ENCODE measurements at places on chromosomes 6 and 20.

- no peak for DNase-seq
Observed at GRCh38 chr20:62588458-62589149, 53.7 kb upstream of the SLCO4A1 start.

DNA sequence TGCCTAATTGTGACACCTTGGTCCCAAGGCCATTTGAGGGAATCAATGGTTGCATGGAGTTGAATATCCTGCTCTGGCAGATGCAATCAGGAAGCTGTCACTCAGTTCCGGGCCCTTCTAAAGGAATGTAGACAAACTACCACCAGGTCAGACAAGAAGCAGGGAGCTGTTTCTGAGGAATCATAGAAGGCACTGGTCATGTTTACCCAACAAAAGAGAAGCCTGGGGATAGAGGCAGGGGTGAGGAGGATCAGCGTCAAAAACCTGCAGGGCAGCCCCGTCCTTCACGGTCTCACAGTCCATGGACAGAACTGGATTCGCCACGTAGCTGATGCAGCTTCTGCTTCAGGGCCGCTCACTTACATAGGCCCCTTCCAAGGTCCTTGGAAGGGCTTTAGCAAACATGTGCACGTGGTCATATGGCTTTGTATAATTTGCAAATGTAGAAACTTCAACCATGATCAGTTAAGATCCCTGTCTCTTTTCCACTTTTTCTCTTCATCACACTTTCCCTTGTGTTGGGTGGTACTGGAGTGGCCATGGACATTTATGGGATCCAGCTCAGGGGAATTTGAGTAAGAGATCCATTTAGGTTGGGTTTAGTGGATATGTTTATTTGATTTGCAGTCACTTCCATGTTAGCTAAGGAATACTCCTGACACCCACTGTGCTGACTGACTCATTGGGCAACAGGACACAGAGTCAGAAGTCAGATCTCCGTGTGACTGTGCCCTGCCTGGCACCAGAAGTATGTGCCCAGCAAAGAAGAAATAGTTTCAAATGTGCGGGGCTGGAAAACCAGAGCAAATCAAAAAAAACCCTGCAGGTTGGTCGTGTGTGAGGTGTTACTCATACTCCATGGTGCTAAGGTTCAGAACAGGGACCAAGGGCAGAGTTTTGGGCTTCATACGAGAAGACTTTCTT lies 60.0 kb upstream of the ZFAND3 start:
- DNase-seq: no peak

- no peak for DNase-seq
Observed at GRCh38 chr6:51509597-51509996, 577.8 kb downstream of the PKHD1 start.

- peak; percentile 58 for DNase-seq
Observed at GRCh38 chr6:142871910-142872331, 73.1 kb downstream of the HIVEP2 start.

DNA sequence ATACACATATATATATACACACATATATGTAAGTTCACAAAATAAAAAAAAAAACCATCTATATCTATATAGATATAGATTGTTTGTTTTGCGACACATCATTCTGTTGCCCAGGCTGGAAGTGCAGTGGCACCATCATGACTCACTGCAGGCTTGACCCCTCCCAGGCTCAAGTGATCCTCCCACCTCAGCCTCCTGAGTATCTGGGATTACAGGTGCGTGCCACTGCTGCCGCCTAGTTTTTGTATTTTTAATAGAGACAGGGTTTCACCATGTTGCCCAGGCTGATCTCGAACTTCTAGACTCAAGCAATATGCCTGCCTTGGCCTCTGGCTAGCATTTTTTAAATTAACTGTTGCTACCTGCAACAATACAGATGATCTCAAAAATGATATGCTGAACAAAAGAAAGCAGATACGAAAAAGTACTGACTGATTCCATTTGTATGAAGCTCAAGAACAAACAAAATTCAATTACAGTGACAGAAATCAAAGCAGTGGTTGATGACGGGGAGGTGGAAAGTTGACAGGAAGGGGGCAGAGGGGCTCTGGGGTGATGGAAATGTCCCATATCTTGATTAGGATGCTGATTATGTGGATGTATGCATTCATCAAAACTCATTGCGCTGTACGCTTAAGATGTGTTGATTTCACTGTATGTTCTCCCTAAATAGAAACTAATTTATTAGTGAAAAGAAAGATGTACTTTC lies 49.6 kb downstream of the ATXN1 start:
- no peak for DNase-seq

GRCh38 chr6:152685819-152686218 lies 11.9 kb upstream of the MYCT1 start:
- no peak for DNase-seq

GRCh38 chr6:106439459-106439858 lies 78.9 kb downstream of the CRYBG1 start:
- no peak for DNase-seq

DNA sequence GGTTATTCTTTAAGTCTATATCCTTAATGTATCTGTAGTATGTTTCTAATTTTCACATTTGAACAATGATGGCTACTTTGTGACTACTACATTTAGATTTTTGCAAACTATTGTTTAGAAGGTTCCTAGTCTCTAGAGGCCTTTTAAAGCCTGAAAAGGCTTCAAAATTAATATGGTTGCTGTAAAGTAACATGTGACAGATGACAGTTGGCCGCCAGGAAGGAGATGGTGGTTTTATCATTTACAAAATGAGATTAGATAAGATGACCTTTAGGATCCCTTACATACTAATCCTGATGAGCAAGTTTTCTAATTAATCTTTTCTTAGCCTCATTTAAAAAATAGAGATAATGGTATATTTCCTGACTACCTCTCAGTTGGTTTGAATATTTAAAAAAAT lies 18.8 kb downstream of the SCAF8 start:
- DNase-seq: no peak

- DNase-seq: no peak
Observed at GRCh38 chr6:18596531-18596835, 209.3 kb downstream of the RNF144B start.

GRCh38 chr6:52422156-52422555 lies 2.0 kb downstream of the EFHC1 start:
- DNase-seq: no peak

DNA sequence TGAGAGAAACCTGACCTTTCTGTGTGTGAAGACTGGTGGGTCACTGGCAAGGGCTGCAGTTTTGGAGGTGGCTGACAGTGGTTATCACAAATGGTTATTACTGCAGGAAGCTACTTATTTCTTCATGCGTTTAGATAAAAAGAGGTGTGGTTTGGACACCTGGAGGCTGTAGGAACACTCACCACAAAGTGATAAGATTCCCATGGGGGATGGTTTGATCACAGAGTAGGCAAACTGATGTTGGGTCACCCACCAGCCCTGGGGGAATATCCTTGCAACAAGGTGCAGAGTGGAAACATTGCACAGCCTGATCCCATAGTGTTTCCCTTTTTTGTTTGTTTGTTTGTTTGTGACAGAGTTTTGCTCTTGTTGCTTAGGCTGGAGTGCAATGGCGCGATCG lies 33.9 kb upstream of the RNGTT start:
- no peak for DNase-seq

GRCh38 chr20:17765584-17765983 lies 65.8 kb downstream of the BANF2 start:
- no peak for DNase-seq

DNA sequence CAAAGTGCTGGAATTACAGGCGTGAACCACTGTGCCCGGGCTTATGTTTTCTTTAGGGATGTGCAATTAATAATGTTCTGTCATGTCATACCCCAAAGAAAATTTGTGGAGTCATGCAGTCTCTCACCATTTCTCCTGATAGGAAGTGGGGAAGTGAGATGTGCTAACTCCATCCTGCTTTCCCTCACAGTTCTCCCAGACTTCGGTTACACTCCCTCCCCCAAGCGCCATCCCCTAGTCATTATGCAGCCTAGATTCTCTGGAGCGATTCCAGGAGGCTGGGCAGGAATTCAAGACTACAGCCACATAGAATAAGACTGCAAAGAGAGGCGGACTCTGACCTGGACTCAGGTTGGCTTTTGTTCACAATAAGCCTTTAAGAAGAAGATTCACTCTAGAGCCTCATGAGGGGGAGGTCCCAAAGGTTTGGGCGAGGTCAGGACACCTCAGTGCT lies 271.4 kb downstream of the ALDH8A1 start:
- peak; percentile 93 for DNase-seq

Data from colonic mucosa (tissue), 4 donors.